ENCODE measurements at places on chromosomes 11 and 22.

GRCh38 chr22:20562607-20563465, 55.4 kb downstream of the MED15 start:
- DNase-seq = no peak

DNA sequence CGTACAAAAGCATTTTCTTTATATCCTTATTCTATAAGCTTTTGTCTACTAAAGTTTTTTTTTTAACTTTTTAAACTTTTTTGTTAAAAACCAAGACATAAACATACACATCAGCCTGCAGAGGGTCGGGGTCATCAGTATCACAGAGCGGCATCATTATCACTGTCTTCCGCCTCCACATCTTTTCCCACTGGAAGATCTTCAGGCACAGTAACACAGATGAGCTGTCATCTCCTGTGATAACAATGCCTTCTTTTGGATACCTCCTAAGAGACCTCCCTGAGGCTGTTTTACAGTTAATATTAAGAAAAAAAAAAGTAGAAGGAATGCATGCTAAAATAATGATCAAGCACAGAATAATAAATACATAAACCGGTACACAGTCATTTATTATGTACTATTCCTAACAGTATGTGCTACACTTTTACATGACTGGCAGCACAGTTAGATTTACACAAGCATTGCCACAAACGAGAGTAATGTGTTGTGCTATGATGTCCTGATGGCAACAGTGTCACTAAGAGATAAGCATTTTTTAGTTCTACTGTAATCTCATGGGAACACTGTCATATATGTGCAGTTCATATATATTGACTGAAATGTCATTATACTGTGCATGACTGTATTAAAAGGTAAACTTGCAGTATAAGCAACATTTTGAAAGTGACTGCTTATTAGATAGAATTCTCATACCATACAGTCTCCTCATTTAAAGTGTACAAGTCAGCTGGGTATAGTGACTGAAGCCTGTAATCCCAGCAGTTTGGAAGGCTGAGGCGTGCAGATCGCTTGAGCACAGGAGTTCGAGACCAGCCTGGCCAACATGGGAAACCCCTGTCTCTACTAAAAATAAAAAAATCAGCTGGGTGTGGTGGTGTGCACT, 58.6 kb downstream of the KDM2A start:
- DNase-seq = no peak

DNA sequence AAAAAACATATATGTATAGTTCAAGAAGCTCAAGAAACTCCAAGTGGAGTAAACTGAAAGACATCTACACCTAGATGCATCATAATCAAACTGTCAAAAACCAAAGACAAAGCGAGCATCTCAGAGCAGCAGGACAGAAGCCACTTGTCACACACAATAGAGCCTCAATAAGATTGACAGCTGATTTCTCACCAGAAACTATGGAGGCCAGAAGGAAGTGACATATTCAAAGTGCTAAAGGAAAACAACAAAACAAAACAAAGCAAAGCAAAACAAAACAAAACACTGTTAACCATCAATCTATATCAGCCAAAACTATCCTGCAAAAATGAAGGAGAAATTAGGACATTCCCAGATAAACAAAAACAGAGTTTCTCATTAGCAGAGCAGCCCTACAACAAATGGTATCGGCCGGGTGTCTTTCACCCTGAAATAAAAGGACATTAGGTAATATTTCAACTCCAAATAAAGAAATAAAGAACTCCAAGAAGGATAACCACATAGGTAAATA, 65.8 kb upstream of the SEPTIN5 start:
- DNase-seq = no peak

- no peak for DNase-seq
These were observed 62.5 kb downstream of the USP35 start for GRCh38 chr11:78251083-78251775.

DNA sequence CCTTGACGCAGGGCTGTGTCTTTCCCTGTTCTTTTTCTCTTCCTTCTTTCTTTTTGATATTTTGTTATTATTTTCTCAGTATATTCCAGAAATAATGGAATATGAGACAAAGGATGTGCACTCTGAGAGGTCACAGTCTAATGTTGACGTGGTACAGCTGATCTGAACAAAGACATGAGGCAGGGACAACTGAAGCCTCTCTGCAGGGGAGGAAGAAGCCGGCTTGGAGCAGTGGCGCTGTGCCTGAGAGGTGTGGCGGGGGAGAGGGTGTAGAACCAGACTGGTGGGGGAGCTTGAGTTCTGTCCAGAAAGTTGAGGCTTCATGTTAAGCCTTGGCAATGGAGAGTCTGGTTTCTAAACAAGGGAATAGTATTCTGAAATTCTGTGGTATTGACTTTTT, 34.7 kb downstream of the ADAMTS15 start:
- DNase-seq = no peak

GRCh38 chr11:131723088-131723487, 352.7 kb downstream of the NTM start:
- no peak for DNase-seq

DNA sequence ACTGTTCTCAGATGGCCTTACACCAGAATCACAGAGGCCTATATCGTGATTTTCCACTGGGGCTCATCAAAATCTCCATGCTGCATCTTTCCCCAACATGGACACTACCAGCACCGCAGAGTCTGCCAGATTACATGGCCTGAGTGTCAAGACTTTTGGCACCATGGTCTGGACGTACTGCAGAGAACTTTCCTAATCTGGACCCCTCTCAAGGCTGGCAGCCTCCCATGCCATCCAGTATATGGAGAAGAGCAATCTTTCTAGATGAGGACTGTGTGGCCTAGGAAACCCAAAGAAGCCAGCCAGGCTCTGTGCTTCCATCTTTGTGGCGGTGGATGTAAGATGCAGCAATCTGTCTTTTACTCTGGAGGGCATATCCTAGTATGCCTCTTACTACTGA, 139.2 kb downstream of the ADAMTS15 start:
- no peak for DNase-seq

DNA sequence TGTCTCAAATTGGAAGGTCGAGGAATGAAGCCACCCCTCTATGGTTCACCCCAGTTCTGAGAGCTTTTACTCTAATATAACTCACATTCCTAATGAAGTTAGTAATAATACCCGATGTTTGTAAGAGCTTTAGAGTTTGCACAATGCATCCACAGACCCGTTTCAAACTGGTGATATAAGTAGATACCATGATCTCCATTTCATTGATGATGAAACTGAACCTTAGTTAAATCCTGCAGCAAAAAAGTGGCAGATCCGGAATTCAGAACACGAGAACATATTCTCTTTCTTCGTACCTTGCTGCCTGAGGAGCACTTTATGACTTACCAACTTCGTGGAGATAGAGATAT, 757 bp upstream of the RBFOX2 start:
- DNase-seq = no peak

GRCh38 chr11:30206249-30206996, 24.4 kb upstream of the FSHB start:
- no peak for DNase-seq

GRCh38 chr11:73524774-73525173, 73.1 kb downstream of the FAM168A start:
- no peak for DNase-seq

- DNase-seq = no peak
These were observed 62.4 kb upstream of the BMAL1 start for GRCh38 chr11:13215149-13215548.

GRCh38 chr22:43177479-43177878, 9.5 kb downstream of the TTLL12 start:
- no peak for DNase-seq

GRCh38 chr11:30801357-30801756, 215.2 kb upstream of the MPPED2 start:
- DNase-seq = no peak

- peak; percentile 37 for DNase-seq
These were observed 15.2 kb downstream of the SERPINH1 start for GRCh38 chr11:75577207-75577606.
